ENCODE measurements at places on chromosomes 7 and 10. TPM values are rescaled to one million over a fixed set of nuclear protein-coding genes. Genes with fewer than 3 reads are reported as not detected.
A peak's percentile ranks its signal among the peaks of the same experiment; 100 is the strongest.

Gene TMEM229A
- total RNA-seq: 1.1 TPM

Gene ANXA8
- 39.8 TPM for total RNA-seq

Gene ADAM22
- 1.9 TPM for total RNA-seq

Gene LRRC61
- 9.7 TPM for total RNA-seq

Gene GOLGA7B
- 1.3 TPM for total RNA-seq

GRCh38 chr10:129815898-129816655, 148.0 kb downstream of the EBF3 start:
- DNase-seq: peak; percentile 44

DNA sequence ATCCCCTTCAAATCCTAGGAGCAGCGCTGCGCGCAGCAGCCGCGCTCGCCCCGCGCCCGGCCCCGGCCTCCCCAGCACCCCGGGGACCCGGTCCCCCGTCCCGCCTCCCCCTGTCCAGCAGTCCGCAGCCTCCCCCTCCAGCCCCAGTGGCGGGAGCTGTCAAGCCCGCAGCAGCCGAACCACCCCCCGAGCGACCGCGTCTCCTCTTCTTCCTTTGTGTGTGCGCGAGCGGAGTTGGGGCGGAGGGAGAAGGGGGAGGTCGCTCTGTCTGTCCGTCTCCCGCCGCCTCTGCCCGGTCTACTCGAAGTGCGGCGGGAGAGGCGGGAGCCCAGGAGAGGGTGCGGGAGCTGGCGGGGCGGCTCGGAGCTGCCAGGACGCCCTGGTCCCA, 375 bp upstream of the CHN2 start:
- no peak for DNase-seq

- peak; percentile 84 for DNase-seq
Measured at GRCh38 chr7:140607441-140607989, 33.1 kb downstream of the DENND2A start.

- no peak for DNase-seq
Measured at GRCh38 chr7:107077699-107078516, 33.4 kb downstream of the PRKAR2B start.

GRCh38 chr10:97080051-97080776, 105.5 kb downstream of the SLIT1 start:
- DNase-seq: no peak

DNA sequence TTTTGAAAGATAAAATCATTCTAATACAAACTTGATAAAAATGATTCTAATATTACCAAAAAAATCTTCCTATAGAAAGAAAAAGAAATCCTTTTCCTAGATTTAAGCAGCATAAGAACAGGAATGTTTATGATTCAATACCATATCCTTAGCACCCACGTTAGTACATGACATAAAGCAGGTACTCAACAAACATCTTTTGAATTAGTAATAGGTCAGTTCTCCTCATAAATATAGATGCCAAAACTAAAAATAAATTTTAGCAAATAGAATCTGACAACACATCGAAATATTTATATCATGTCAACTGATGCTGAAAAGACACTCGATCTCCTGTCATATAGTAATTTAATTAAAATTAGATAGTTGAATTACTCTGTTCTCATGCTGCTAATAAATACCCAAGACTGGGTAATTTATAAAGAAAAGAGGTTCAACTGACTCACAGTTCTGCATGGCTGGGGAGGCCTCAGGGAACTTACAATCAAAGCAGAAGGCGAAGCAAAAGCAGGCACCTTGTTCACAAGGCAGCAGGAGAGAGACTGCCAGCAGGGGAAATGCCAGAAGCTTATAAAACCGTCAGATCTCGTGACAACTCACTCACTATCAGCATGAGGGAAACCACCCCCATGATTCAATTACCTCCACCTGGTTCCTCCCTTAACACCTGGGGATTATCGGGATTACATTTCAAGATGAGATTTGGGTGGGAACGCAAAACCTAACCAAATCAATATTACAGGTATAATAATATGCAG, 191.8 kb downstream of the HTR7 start:
- DNase-seq: no peak

DNA sequence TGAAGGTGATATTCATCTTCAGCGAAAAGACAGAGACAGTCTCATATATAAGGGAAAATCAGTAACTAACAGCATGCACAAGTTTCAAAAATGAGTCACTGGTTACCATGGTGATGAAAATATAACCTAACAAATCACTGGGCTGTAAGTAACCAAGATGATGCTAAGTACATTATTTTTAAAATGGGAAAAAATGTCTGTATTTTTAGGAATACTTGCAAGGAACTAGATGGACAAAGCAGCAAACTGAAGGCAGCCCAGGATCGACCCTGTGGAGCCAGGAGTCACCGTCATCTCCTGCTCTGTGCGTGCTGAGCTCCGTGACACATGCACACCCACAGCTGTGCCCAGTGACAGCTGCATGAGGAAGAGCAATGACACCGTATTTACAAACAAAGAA, 137.3 kb downstream of the ELMO1 start:
- DNase-seq: no peak

GRCh38 chr10:123458933-123459332, 207.2 kb upstream of the GPR26 start:
- DNase-seq: no peak

DNA sequence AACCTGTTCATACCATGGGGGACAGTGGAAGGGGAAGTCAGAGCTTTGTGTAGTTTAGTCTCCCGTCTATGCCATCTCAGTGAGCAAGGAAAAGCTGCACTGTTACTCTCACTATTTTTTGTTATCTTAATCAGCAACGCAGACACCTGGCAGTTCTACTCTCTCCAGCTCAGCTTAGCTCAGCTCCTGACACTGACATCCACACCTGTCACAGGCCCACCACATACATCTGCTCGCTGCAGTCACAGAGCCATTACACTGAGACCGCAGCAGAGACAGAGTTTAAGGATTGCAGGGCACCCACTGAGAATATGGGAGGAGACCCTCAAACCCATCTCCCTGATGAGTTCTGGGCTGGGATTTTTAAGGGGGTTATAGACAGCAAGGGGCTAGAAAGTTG, 257.3 kb upstream of the AKR1E2 start:
- DNase-seq: no peak

DNA sequence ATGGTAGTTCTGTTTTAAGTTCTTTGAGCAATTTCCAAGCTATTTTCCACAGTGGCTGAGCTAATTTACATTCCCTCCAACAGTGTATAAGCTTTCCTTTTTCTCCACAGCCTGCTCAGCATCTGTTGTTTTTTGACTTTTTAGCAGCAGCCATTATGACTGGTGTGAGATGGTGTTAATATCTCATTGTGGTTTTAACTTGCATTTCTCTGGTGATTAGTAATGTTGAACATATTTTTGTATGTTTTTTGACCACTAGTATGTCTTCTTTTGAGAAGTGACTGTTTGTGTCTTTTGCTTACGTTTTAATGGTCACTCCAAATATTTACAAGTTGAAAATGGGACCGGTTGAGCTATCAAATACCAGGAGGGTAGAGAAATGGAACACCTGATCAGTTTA, 20.4 kb downstream of the GNG11 start:
- no peak for DNase-seq

DNA sequence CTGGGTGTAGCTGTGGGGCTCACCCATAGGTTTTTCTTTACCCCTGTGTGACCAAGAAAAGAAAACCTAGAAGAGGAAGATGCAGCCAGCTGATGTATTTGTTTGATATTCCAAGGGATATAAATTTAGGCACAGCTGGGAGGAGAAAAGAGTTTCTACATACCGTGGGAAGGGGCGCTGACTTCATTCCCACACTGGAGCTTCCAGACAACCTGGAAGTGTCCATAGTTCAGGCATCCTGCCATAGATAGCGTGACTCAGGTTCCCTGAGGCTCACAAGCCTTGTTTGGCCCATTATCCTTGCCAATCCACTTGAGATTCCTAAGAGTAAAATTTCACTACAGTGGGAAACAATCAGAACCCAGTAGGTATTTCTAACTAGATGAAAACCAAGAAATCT, 371.7 kb upstream of the NRP1 start:
- DNase-seq: no peak

GRCh38 chr7:120862987-120863590, 5.1 kb upstream of the TSPAN12 start:
- DNase-seq: no peak

- DNase-seq: no peak
Measured at GRCh38 chr7:134328900-134329299, 12.2 kb upstream of the SLC35B4 start.

GRCh38 chr7:121774563-121774962, 98.4 kb upstream of the PTPRZ1 start:
- DNase-seq: no peak
